ENCODE measurements at places on chromosomes 12 and 14. TPM values are rescaled to one million over a fixed set of nuclear protein-coding genes. Genes with fewer than 3 reads are reported as not detected.
A peak's percentile ranks its signal among the peaks of the same experiment; 100 is the strongest.

The KRT6C gene
- not detected for total RNA-seq

The MDM1 gene
- 18.9 TPM for total RNA-seq

DNA sequence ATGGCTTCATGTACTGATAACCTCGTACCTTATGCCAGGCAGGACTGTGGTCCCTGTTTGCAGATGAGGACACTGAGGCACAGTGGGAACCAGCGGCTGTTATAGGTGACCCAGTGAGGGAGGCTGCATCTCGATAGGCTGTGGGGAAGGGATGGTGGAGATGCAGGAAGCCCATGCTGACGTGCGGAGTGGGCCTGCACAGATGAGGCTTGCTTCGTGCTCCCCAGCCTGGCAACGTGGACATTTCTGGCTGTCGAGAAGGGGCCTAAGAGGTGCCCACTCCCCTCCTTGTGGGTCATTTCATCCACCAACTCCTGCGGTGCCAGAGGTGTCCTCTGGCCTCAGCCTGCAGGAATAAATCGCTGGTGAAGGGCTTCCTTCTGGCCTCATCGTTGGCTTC lies 107.4 kb downstream of the SLC25A47 start:
- no peak for DNase-seq

The RHOJ gene
- total RNA-seq = not detected

The TCHP gene
- 2.4 TPM for total RNA-seq

- DNase-seq = peak; percentile 10
Observed at GRCh38 chr12:130661486-130662255, 54.4 kb downstream of the RIMBP2 start.

DNA sequence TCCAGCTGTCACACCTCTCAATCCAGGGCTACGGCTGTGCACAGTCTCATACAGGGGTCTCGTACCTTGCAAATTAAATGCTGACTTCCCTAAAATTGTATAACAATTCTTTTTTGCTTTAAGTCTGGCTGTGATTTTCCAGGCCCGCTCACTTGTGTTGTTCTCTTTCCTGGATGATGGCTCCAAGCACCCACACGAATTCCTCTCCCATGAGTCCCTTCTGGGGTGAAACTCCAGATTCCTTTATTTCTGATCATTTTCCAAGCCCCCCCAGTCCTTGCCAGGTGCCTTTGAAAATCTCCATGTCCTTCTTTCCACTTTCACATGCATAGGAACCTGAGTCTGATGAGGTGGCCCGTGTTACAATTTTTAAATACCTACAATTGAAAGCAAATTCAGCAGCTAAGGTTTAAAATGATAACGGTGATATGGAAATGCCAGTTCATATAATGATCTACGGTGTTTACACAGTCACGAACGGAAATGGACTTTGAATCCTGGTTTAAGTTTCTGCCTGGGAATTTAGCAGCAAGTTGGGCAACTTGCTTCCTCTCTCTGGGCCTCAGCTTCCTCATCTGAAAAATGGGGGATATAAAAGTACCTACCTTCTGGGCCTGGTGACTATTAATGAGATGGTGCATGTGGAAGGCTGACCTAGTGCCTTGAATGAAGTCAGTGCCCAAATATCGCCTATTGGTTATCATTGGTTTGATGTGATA lies 85.5 kb downstream of the STAB2 start:
- DNase-seq = no peak

- no peak for DNase-seq
Observed at GRCh38 chr12:45986641-45987339, 3.6 kb downstream of the SCAF11 start.

The TMPRSS12 gene
- not detected for total RNA-seq

DNA sequence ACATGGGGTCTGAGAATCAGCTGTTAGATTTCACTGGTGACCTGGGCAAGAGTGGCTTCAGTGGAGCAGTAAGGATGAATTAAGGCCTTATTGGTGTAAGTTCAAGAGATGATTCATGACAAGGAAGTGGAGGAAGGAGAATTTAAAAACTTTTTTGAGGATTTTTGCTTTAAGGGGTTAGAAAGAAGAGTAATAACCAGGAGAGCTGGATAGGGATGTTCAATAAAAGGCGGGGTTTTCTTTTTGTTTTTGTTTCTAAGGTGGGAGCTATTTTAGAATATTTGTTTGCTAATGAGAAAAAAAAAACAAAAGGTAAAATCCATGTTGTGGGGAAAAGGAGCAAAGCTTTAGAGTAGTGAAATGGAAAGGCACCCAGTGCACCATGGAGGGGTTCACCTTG lies 15.2 kb upstream of the TUBA1B start:
- no peak for DNase-seq

GRCh38 chr12:102399653-102400052 lies 80.7 kb downstream of the IGF1 start:
- no peak for DNase-seq

- DNase-seq = no peak
Observed at GRCh38 chr14:75244121-75244520, 34.5 kb upstream of the FOS start.

- no peak for DNase-seq
Observed at GRCh38 chr14:62864588-62864987, 180.7 kb downstream of the KCNH5 start.

GRCh38 chr12:28996688-28997087 lies 152.4 kb upstream of the FAR2 start:
- DNase-seq = no peak

GRCh38 chr12:24705741-24706358 lies 243.1 kb downstream of the BCAT1 start:
- no peak for DNase-seq

DNA sequence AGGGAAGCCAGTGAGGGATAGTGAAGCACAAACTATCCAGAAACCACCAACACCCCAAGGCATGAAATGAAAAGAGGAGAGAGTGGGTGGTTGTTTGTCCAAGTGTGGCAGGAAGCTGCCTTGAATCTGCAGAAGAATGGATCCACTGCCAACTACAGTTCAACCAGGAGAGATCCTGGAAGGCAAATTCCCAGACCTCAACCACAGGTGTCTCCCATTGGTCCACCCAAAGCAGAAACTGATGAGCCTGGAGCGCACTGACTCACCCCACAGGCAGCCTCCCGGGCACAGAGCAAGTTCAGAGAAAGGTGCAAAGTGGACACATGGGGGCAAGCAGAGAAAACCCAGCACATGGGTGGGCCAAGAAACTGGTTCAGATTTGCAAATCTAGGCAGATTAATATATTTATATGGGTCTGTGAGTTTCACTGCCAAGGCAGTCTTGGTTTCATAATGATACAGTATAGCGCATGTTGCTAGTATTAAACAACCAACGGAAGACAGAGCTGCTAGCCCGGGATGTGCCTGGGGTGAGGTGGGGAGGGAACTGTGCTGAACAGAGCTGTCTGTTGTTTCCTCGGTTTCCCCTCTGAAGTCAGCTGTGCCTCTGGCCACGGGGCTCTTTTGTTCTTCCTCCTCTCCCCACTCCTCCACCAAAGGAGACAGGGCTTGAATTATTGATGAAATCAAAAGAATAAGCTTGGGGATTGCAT lies 416.2 kb upstream of the CCDC196 start:
- no peak for DNase-seq

- peak; percentile 46 for DNase-seq
Observed at GRCh38 chr12:94150240-94151121, 2.1 kb downstream of the PLXNC1 start.

- no peak for DNase-seq
Observed at GRCh38 chr12:23564451-23565152, 384.9 kb downstream of the SOX5 start.

The ACOT4 gene
- 3.7 TPM for total RNA-seq

DNA sequence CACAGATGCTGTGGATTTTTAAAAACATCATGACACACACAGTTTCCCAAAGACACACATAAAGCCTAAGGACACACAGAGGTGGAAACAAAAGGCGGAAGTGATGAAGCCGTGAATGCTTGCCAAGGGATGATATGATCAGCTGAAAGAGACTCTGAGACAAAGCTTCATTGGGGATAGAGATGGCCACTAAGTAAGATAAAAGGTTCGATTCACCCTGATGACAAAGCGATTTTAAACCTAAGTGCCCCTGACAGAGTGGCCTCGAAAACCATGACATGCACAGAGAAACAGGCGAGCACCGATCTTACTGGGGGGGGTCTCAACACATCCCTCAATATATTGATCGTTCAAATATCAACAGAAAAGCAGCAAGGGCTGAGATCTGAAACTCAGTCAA lies 20.3 kb upstream of the EIF5 start:
- DNase-seq = no peak

- no peak for DNase-seq
Observed at GRCh38 chr12:873954-874353, 75.5 kb downstream of the RAD52 start.

DNA sequence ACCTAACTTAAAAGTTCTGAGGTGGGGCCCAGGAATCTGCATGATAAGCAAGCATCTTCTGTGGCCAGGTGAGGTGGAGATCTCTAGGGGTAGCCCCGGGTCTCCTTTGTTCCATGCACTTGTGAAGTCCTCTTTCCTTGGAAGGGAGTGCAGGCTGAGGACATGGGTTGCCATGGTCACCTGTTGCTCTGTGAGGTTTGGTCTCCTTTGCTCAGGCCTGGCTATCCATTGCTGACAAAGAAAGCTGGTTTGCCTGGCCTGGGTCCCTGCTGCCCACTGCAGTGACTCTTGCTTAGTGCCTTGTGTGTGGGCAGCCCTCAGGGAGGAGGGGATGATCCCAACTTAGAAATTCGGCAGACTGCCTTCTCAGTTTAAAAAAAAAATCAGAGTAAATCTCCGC lies 11.1 kb downstream of the NRXN3 start:
- DNase-seq = no peak

DNA sequence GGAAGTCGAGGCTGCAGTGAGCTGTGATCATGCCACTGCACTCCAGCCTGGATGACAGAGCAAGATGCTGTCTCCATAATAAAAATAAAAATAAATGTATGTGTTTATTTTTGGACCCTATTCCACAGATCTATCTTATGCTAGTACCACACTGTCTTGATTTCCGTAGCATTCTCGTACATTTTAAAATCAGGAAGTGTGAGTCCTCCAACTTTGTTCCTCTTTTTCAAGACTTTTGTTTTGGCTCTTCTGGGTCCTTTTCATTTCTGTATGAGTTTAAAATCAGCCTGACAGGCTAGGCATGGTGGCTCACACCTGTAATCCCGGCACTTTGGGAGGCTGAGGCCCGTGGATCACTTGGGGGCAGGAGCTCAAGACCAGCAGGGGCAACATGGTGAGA lies 25.8 kb downstream of the DAO start:
- DNase-seq = no peak

The EPYC gene
- total RNA-seq = not detected

GRCh38 chr14:93096691-93097322 lies 18.9 kb downstream of the ITPK1 start:
- DNase-seq = no peak

- DNase-seq = no peak
Observed at GRCh38 chr12:40142001-40142744, 36.3 kb upstream of the SLC2A13 start.

- no peak for DNase-seq
Observed at GRCh38 chr12:73547421-73547820, 990.2 kb upstream of the ATXN7L3B start.

GRCh38 chr12:124413401-124413800 lies 118.5 kb downstream of the RFLNA start:
- no peak for DNase-seq

DNA sequence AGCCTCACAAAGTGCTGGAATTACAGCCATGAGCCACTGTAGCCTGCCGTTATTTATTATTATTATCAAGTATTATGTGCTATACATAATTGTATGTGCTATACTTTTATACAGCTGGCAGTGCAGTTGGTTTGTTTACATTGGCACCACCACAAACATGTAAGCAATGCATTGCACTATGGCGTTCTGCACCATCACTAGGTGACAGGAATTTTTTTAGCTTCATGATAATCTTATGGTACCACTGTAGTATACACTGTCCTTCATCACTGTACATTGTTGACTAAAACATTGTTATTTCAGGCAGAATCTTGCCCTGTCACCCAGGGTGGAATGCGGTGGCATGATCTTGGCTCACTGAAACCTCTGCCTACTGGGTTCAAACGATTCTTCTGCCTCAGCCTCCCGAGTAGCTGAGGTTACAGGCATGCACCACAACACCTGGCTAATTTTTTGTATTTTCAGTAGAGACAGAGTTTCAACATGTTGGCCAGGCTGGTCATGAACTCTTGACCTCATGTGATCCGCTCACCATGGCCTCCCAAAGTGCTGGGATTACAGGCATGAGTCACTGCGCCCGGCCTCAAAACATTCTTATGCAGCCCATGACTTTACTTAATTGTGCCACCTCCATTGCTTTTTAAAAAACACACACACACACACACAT lies 17.1 kb downstream of the MRPL42 start:
- no peak for DNase-seq

DNA sequence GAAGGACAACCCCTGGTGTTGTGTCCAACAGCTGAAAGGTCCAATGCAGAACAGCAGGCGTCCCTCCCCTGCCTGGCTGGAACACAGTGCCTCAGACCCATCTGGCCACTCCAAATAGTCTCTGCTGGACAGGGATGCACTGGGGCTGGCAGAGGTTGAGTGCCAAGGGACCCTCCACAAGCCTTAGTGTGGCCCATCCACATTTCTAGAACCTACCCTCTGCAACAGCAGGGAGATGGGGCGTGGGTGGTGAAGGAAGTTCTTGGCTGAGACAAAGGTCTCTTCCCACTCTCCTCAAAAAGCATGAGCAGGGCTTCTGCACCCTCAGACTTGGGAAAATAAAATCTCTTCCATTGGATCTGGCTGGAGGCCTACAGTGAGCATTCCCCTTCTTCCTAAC lies 36.5 kb downstream of the LTBP2 start:
- no peak for DNase-seq

The CKAP4 gene
- total RNA-seq = 54.8 TPM

GRCh38 chr14:53793790-53794505 lies 162.7 kb downstream of the BMP4 start:
- no peak for DNase-seq

The MSRB3 gene
- 1.7 TPM for total RNA-seq

- DNase-seq = no peak
Observed at GRCh38 chr12:104182621-104183378, 32.8 kb upstream of the TXNRD1 start.

The CCDC60 gene
- not detected for total RNA-seq

GRCh38 chr14:104876251-104876699 lies 11.2 kb downstream of the CEP170B start:
- peak; percentile 76 for DNase-seq

DNA sequence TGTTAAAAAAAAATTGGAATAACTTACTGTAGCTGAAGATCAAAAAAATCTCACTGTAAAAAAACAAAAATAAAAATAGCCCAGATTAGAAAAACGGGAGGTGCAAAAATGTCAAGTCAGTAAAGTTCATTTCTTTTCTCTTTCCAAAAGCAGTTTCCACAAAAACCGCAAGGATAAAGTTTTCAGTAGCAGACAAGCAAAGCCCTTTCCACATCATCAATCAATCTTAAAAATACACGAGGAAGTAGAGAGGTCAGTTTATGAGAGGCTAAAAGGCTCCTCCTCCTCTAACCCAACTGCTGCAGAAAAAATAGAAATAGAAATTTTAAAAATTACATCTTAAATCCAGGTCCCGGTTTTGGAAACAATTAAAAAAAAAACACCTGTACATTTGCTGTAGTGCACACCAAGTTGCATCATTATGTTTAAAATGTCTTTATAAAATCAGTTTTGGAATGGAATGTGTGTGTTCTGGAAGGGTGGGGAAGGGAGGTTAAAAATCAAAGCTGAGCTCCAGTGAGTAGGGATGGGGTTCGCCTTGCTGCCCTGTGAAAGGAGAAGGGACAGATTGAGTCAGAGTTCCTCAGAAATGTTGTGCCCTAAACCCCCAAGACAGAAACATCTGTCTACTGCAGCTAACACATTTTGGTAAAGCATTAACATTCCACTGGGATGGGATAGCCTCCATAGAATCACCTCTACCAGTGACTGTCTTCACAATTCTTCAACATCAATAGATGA lies 5.8 kb downstream of the HNRNPC start:
- DNase-seq = no peak

GRCh38 chr12:19901841-19902240 lies 462.5 kb downstream of the AEBP2 start:
- no peak for DNase-seq

Measured in GM23338 (cell line).